NCI-H524 (cell line): ENCODE measurements at places on chromosomes 4 and X.

- DNase-seq = no peak
These were observed 163.2 kb downstream of the APBB2 start for GRCh38 chr4:41050880-41051775.

GRCh38 chr4:80840396-80840795, 190.1 kb upstream of the BMP3 start:
- DNase-seq = no peak

DNA sequence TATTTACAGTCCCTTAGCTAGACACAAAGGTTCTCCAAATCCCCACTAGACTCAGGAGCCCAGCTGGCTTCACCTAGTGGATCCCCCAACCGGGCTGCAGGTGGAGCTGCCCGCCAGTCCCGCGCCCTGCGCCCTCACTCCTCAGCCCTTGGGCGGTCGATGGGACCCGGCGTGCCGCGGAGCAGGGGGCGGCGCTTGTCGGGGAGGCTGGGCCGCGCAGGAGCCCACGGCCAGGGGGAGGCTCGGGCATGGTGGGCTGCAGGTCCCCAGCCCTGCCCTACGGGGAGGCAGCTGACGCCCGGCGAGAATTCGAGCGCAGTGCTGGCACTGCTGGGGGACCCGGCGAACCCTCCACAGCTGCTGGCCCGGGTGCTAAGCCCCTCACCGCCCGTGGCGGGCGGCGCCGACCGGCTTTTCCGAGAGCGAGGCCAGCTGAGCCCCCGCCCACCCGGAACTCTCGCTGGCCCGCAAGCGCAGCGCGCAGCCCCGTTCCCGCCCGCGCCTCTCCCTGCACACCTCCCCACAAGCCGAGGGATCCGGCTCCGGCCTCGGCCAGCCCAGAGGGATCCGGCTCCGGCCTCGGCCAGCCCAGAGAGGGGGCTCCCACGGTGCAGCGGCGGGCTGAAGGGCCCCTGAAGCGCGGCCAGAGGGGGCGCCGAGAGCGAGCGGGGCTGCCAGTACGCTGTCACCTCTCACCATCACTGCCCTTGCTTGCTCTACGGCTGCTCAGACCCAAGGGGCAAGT, 39.4 kb downstream of the WFS1 start:
- peak; percentile 81 for DNase-seq

- no peak for DNase-seq
These were observed 4.6 kb downstream of the BDH2 start for GRCh38 chr4:103095080-103095479.

DNA sequence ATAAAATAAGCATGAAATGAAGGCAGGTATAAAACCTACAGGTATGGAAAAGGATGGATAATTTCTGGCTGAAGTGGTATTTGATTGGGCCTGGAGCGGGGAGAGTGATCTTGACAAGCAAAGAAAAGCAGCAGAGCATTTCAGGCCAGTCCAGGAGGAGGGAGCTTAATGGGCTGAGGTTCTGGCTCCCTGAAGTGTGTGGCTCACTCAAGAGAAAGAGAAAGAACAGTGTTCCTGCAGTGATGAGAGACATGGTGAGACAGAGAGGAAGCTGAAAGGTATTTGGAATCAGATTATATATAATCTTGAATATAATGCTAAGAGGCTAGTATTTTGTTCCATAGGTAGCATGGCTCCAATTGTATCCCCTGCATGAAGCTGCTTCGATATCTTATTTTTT, 153.5 kb downstream of the MGST2 start:
- no peak for DNase-seq

- DNase-seq = peak; percentile 14
These were observed 687 bp downstream of the CDK16 start for GRCh38 chrX:47218920-47219815.

DNA sequence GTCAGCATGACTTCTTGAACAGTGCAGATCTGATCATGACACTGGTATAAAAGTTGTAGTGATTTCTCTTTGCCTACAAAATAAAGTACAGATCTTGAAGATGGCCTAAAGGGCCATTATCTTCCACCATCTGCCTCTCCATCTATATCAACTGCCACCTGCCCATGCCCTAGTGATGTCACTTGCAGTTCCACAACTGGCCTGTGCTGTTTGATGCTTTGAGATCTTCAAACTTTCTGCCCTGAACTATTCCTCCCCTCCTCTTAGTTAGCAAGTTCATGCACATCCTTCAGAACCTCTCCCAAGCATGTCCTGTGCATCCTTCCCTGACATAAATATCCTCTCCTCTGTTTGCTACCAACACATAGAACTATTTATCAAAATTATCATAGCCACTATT, 217.0 kb downstream of the SOWAHB start:
- DNase-seq = no peak

DNA sequence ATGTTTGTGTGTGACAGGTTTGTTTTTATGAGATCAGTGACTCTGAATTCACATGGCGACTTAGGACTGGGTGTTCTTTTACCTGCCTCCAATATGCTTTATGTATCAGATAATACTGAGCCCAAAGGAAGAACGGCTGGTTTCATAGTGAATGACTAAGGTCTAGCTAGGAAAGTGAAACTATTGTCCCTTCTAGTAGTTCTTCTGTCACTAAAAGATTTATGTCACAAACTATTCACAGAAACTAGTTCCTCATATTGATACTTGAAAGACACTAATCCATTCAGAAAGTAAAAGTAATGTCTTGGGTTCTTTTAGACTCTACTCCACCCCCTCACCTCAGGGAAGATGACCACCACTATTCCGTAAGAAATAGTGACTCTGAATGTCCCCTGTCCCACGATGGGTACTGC, 81.7 kb downstream of the EGF start:
- no peak for DNase-seq

- DNase-seq = no peak
These were observed 627 bp downstream of the CDKN2AIP start for GRCh38 chr4:183445097-183445428.

DNA sequence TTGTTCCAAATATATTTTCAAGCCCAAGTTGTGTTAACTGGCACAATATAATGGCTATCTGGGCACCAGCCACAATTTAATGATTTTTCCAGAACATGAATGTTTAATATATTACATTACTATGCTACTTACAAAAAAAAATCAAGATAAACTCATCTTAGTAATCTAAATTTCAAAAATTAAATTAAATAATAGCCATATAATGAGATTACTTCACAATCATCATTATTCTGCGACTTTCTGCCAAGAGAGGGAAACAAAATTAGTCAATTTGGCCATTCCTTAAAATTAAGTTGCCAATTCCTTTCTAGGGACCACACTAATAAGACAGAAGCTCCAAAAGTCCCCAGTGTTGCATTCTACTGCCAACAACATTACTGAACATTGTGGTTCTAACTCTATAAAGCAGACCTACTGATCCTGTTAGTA, 7.5 kb downstream of the NEK1 start:
- no peak for DNase-seq

GRCh38 chrX:132331532-132331931, 112.3 kb upstream of the RAP2C start:
- no peak for DNase-seq

GRCh38 chrX:16469870-16470269, 180.1 kb upstream of the S100G start:
- no peak for DNase-seq

DNA sequence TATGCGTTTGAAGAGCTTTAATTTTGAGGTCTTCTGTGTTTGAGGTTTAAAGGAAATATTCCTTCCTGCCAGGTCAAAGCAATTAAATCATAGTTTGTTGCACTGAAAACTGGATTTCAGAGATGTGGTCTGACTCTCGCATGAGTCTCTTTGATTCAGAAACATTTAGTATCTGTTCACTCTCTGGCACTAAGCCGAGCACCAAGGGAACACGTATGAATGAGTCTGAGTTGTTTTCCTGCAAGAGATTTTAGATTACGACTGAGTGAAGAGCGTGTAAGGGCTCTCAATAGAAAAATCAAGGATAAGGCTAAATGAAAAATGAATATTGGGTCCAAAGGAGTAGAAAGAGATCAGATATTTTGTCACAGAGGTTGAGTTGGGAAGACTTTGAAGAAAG, 875.4 kb upstream of the PRKX start:
- no peak for DNase-seq

DNA sequence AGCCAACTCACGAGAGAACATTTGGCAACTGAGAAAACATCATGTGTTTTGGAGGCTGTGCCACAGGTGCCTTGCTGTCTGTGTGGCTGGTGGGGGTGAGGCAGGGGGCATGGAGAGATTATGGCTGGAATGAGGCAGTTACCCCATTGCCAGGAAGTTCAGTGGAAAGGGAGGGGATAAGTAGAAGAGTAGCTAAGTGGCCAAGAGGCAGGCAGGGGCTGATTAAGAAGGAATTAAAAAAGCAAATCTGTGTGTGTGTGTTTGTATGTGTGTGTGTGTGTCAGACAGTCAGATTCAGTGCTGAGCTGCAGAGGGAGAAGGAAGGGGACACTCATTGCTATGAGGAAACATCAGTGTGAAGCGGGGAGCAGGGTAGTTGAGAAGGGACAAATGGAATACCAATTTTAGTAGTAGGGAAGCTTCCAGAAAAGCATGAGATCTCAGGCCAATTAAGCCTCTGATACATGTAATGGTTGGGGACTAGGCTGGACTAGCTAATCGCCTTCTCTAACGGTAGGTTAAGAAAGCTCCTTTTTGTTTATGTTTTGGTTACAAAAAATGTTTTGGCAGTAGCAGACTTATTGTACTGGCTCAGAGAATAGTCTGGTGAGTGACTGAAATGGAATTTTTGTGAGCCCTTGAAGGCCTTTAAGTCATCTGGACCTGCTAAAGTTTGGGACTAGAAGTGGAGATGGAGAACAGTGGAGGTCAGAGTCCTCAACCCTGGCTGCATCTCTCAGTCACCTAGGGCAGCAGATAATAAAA, 18.5 kb downstream of the TMEM164 start:
- peak; percentile 81 for DNase-seq

- no peak for DNase-seq
These were observed 355.2 kb upstream of the GALNT7 start for GRCh38 chr4:172813359-172813923.

GRCh38 chrX:84320614-84321013, 132.6 kb upstream of the RPS6KA6 start:
- peak; percentile 66 for DNase-seq

- peak; percentile 38 for DNase-seq
These were observed 157.9 kb downstream of the GBA3 start for GRCh38 chr4:22850630-22851029.

DNA sequence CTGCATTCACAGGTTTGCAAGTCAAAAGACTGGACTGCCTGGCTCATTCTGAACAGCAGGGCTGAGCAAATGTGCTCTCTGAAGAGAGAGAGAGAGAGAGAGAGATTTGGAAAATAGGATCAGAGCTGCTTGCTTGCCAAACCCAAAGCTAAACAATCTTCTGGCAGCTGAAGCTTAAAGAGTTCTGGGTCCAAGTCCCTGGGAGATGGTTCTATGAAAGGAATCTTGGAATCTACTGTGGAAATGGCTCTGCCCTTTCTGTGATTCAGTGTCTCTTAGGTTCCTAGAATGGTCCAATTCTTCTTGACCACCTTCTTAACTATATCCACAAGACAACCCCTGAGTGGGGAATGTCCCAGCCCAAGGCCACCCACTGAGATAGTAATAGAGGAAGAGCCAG, 66.1 kb upstream of the EFNB1 start:
- no peak for DNase-seq

- no peak for DNase-seq
These were observed 45.5 kb downstream of the NFKB1 start for GRCh38 chr4:102546635-102547034.

DNA sequence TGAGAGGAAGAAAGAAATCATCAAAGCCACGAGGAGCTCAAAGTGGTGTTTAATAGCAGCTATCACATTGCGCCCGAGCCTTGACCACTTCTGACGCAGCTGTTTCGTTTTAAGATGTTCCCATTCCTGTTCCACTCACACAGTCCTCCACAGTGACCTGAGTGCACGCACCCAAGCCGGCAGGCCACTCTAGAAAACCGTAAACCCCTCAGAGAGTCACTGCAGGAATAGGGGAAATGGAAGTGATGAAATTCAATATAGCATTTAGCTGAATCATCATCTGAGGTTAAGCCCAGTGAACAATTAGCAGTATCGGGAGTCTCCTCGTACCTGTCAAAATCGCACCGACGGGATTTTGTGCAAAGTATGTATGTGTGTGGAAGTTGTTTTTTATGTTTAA, 17.9 kb upstream of the HAND2 start:
- DNase-seq = peak; percentile 23

GRCh38 chr4:21697583-21697982, 251.0 kb downstream of the KCNIP4 start:
- peak; percentile 15 for DNase-seq

DNA sequence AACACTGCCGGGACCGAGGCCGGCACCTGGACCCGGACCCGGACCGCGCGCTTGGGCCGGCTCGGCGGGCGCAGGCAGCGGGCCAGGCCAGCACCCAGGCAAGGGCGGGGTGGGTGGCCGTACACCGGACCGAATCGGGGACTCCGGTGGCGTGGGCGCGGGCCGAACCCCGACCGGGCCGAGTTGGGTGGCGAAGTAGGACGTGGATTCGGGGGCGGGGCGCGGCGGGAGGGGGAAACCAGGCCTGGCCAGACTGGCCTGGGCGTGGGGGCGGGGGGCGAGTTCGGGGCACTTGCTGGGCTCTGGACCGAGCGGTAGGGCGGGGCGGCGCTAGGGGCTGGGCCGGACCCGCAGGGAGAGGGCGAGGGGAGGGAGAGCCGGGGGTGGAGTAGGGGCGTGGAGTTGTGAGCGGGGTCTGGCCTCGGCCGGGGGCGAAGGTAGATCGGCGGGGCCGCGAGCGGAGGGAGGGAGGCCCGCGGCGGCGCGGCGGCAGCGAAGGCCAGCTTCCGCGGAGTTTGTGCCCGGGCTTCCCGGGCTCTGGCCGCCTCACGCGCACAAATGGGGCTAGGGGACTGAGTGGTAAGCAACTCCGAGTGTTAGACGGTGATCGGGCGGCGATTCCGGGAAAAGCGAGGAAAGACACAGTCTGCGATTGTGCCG, 1.8 kb upstream of the BCORL1 start:
- peak; percentile 31 for DNase-seq

GRCh38 chrX:101190736-101191135, 28.9 kb upstream of the DRP2 start:
- no peak for DNase-seq

- DNase-seq = no peak
These were observed 20.3 kb downstream of the ANXA5 start for GRCh38 chr4:121676345-121677075.

GRCh38 chrX:130810561-130810960, 92.4 kb downstream of the ENOX2 start:
- DNase-seq = no peak

DNA sequence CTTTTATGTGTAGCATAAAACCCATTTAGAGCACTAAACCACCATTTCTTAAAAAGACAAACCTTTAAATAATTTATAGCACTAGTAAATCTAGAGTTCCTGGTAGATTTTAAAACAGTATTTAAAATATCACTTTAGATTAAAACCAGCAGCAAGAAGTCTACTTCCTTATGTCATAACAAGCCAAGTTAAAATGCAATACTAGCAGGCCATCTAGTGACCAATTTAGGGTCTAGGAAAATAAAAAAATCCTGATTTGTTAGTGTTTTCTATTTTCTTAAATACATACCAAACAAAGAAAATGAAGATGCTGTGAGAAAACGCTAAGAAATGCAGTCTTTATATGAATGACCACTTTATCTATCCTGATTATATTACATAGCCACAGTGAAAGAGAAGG, 53.9 kb downstream of the PAPSS1 start:
- DNase-seq = no peak
